ENCODE measurements at places on chromosomes 3 and 15.

DNA sequence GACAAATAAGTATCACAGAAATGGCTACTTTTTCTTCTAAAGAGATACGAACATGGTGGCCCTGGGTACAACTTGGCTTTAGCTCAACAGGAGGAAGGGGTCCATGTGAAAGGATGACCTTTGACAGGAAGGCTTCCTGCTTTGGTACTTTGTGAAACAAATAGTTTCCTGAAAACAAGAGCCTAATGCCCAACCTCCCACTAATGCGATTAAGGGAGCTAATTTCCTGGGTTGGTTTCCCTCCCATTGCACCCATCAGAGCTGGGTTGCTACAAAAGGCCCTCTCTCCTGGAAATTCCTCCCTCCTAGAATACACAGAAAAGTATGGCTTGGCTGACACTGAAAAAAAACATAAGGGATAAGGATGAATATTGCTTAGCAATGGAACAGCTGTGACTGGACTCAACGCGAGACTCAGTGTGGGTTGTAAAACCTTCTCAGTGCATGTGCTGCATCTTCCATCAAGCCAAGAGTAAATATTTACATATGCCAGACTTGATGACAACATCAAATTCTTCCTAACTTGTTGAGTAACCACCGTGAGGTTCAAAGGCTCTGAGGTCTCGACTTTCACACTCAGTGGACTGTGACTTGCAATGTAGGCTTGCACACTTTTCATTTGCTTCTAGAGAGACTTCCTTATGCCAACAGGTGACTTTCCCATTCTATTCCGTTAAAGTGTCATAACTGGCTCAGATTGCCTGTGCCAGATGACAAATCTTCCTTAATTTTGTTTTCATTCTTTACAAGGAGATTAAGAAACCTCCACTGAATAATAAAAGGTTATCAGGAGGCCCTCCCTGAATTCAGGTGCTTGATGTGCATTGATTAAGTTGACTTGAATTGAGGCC, 60.1 kb downstream of the ADAMTS9 start:
- no peak for DNase-seq

DNA sequence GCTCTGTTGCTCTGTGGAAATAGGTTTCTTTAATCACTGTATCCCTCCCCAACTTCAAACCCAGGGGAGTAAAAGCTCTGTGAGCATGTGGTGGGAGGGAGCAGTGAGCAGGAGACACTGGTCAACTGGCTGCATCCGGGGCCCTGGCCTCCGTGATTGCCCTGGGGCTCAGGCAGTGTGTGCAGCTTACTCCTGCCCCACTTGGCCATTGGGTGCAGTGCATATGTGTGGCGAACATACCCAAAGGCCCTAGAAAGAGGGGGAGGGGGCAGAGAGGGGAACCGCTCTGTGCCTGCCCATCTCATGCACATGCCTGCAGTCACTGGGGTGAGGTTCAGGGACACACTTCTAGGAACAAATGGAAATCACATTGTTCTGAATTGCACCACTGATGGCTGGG, 378.7 kb downstream of the ZBBX start:
- DNase-seq, result no peak

DNA sequence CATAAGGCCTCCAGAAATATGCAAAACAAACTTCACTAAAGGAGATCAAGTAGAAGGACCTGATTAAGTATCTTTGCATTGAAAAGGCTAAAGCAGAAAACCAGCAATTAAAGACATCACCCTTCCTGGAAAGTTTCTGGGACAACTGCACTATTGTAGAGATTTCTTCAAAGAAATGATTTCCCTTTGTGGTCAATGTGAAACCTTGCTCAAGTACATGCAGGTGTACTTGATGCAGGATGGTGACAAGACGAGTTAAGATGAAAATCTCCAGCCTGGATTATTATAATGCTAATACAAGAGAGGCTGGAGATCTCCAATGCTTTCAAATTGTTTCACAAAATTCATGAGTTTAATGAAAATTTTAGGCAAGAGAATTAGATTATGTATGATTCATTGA, 208.4 kb downstream of the TIGIT start:
- no peak for DNase-seq

DNA sequence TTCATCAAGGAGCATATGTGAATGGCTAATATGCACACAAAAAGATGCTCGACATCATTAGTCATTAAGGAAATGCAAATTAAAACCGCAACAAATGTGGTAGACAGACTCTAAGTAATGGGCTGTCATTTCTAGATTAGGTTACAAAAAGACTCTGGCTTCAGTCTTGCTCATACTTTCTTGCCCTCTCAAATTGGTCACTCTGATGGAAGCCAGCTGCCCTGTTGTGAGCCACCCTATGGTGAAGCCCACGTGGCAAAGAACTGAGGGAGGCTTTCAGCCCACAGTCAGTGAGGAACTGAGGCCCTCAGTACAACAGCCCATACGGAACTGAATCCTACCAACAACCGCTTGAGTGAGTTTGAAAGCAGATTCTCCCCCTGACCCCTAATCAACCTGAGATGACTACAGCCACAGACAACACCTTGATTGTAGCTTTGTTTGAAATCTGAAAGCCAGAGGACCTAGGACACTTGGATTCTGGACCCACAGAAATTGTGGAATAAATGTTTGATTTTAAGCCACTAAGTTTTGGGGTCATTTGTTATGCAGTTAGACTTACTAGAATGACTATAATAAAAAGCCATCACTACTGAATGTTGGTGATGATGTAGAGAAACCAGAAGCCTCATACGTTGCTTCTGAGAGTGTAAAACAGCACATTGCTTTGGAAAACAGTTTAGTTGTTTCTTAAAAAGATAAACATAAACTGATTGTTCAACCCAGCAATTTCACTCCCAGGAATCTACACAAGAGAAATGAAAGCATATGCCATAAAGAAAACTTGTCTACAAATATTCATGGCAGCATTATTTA, 45.7 kb downstream of the EHHADH start:
- DNase-seq, result no peak

GRCh38 chr15:48861813-48862431, 16.0 kb upstream of the EID1 start:
- no peak for DNase-seq

GRCh38 chr3:15052335-15053242, 12.5 kb downstream of the MRPS25 start:
- DNase-seq, result no peak

GRCh38 chr15:75178171-75178937, 23.3 kb upstream of the C15orf39 start:
- no peak for DNase-seq

GRCh38 chr3:148451969-148452368, 245.7 kb upstream of the AGTR1 start:
- no peak for DNase-seq

GRCh38 chr15:85377986-85378385, 2.4 kb upstream of the AKAP13 start:
- no peak for DNase-seq

- DNase-seq, result no peak
Measured at GRCh38 chr3:171115667-171116066, 89.1 kb upstream of the SLC2A2 start.

GRCh38 chr3:150315721-150316120, 92.4 kb upstream of the TSC22D2 start:
- no peak for DNase-seq

DNA sequence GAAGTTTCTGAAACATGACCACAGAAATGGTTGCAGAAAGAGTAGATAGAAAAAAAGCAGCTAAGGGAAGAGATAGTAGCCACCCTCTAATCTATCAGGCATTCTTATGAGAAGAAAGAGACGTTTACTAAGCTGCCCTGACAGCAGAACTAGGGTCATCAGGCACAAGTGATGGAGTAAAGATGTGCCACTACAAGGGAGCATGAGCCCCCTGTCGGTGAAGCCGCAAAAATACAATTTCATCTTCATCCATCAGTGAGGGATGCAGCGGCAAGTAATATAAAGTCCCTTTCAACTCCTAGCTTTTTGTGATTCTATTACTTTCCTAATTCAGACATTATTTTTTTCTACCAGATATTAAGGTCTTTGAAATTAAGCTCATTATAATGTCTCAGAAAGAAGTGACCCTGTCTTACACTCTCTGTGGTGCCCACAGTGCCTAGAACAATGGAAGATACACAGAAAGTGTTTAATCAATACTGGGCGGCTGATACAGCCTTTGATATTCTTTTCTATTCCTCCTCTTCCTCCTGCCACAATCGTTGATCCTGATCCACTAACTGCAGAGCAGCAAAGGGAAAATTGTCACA, 651.6 kb downstream of the NTRK3 start:
- no peak for DNase-seq

GRCh38 chr15:60325905-60326304, 71.9 kb downstream of the ANXA2 start:
- no peak for DNase-seq

GRCh38 chr15:80490431-80490990, 86.3 kb downstream of the ARNT2 start:
- DNase-seq, result no peak

DNA sequence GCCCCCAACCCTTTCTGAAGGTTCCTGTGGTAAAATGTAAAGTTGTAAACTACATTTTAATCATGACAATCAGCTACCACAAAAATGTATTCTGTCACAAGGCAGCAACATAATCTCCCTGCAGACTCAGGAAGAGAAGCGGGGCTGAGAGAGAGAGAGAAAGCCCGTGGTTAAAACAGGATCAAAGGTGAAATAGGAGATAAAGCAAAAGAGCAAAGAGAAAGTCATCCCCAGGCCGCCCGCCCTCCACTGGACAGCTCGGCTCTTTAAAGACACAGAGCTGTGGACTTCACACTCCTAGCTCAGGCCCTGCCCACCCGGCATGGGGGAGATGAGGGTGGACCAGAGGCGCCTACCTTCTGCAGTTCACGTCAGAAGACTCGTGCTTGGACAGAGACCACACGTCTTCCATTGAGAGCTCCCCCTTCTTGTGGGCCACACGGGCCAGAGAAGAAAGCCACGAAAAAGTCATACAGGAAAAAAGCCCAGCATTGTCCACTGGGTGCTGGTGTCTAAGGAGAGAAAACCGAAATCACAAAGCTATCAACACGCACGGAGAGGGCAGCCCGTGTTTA, 29.4 kb downstream of the ABCC5 start:
- DNase-seq, result no peak

DNA sequence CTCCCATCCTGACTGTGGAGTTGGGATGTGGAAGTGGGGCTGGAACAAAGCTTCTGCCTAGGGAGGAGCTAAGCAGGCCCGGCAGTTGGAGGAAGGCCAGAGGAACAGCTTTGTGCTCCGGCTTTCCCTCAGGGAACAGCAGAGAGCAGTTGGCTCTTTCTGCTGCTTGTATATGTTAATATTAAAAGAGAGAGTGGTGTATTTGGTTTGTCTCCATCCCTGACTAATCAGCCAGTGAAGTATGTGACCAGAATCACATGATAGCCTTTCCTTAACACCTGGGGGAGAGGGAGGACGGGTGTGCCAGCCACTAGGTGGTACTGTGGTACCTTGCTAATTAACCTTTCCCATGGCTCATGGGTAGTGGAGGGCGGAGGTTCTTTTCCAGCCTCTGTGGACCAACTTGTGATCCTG, 10.0 kb downstream of the EIF2B5 start:
- DNase-seq, result no peak

DNA sequence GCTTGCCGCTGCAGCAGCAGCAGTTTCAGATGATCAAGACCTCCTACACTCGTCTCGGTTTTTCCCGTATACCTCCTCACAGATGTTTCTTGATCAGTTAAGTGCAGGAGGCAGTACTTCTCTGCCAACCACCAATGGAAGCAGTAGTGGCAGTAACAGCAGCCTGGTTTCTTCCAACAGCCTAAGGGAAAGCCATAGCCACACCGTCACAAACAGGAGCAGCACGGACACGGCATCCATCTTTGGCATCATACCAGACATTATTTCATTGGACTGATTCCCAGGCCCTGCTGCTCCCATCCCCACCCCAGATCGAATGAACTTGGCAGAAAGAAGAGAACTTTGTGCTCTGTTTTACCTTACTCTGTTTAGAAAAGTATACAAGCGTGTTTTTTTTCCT, 17.6 kb downstream of the CALML4 start:
- peak; percentile 20 for DNase-seq

- no peak for DNase-seq
Measured at GRCh38 chr15:77631745-77632533, 773 bp downstream of the LINGO1 start.

DNA sequence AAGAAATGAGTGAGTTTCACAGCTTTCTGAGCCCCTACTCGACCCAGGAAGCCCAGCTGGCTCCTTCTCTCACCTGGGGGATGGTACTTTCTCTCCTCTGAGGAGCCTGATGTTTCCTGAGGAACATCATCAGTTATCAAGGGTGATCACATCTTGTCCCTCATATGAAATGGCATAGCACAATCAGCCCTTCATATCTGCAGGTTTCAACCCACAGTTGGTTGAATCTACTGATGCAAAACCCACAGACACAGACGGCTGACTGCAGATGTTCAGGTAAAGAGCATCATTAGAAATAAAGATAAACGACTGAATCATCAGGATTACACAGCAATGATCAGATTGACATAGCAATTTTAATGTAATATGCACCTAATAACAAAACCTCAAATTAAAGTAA, 93.6 kb upstream of the OSTN start:
- DNase-seq, result no peak

DNA sequence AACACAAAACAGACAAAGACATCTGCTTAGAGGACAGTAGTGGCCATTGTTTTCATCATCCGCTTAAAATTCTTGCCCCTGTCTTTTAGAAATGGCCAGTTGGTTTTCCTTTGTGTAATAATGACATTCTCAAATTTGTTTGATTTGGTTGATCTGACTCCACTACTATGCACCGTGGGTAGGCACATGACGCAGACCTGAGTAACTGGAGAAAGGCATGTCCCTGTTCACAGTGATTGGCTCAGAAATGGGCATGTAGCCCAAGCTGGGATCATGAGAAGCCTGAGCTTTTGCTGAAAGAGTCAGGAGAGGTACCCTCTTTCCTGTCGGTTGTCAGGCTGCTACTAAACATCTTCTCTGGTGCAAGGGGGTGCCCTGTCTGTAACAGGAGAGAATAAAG, 36.6 kb upstream of the MAGI1 start:
- no peak for DNase-seq

GRCh38 chr3:153242896-153243295, 80.9 kb downstream of the RAP2B start:
- DNase-seq, result no peak

GRCh38 chr15:92812271-92812670, 87.9 kb upstream of the CHD2 start:
- no peak for DNase-seq

GRCh38 chr3:125378762-125379161, 3.6 kb upstream of the ZNF148 start:
- DNase-seq, result no peak

GRCh38 chr3:140585828-140586227, 92.0 kb upstream of the TRIM42 start:
- DNase-seq, result no peak

DNA sequence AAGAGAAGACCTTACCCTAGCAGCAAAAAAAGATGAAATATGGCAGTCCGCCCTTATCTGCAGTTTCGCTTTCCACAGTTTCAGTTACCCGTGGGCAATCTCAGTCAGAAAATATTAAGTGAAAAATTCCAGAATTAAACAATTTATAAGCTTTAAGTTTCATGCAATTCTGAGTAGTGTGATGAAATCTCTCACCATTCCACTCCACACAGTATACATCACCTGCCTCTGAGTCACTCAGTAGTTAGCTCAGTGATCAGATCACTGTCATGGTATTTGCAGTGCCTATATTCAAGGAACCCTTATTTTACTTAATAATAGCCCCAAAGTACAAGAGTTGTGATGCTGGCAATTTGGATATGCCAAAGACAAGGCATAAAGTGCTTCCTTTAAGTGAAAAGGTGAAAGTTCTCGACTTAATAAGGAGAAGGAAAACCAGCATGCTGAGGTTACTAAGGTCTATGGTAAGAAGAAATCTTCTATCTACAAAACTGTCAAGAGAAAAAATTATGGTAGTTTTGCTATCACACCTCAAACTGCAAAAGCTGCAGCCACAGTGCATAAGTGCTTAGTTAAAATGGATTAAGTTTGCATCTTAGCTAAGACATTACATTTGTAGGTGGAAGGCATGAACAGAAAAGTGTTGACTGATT, 48.1 kb downstream of the HSPBAP1 start:
- no peak for DNase-seq

Measured in C1 segment of cervical spinal cord (tissue), 14 donors.